Stimulated activated CD4-positive, alpha-beta T cell treated with anti-CD3 and anti-CD28 coated beads, Interleukin-1b, Interleukin-23, amount 100 ng/mL, for 1 hour (primary cell): ENCODE measurements at places on chromosomes 4 and X.

GRCh38 chr4:88570001-88570400 lies 22.3 kb upstream of the HERC3 start:
- no peak for DNase-seq

DNA sequence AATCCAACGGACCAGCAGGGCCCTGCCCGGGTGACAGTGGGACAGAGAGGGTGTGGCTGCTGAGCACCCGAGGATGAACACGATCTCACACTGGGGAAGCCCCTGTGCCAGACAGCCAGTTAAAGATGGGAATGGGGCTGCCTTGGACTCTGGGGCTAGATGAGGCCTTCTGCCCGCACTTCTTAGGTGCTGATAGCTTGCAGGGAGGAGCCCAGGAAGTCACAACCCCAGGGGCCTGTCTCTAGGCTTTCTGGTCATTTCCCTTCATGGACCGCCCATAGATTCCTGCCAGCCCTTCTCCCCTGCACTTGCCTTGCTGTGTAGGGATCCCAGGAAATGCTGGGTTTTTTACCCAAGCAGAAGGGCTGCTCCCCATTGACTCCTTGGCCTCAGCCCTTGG lies 6.2 kb downstream of the ZNF275 start:
- DNase-seq, result no peak

DNA sequence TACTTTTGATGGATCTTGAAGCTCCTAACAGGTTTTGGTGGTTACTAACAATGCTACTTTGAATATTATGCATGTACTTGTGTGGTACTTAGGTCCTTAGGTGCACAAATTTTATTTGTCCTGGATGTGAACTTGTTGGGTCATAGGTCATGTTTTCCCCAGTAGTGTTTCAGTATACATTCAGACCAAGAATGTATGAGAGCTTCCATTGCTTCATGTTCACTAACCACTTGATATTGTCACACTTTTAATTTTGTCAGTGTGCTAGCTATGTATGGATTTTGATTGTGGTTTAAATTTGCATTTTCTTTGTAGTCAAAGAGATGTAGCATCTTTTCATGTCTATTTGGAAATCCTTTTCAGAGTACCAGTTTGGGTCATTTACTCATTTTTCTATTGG lies 32.2 kb downstream of the CLCN3 start:
- no peak for DNase-seq

DNA sequence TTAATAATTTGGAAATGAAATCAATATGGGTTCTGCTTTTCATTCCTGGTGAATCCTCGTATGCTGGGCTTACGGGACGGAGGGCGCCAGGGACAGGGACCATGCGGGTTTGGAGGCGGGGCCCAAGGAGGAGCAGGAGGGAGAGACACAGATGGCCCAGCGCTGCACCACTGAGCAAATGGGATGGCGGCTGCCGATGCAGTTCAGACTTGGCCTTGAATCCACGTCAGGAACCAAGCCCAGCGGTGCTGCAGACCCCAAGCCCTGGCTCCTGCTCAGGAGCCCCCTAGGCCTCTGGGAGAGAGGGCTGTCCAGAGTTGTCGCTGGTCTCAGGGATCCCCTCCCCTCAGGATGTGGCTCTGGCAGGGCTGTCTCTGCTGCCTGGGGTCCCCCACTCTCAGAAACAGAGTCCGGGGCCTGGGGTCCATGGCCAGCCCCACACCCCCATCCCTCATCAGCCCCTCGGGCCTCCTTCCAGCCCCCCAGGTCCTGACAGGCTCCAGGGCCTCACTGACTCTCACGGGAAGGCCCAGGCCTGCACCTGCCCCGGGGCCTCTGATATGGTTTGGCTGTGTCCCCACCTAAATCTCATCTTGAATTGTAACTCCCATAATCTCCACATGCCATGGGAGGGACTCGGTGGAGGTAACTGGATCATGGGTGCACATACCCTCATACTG lies 75.2 kb downstream of the FAM53A start:
- DNase-seq, result no peak

GRCh38 chr4:152936446-152937335 lies 568 bp downstream of the FHDC1 start:
- DNase-seq, result no peak

DNA sequence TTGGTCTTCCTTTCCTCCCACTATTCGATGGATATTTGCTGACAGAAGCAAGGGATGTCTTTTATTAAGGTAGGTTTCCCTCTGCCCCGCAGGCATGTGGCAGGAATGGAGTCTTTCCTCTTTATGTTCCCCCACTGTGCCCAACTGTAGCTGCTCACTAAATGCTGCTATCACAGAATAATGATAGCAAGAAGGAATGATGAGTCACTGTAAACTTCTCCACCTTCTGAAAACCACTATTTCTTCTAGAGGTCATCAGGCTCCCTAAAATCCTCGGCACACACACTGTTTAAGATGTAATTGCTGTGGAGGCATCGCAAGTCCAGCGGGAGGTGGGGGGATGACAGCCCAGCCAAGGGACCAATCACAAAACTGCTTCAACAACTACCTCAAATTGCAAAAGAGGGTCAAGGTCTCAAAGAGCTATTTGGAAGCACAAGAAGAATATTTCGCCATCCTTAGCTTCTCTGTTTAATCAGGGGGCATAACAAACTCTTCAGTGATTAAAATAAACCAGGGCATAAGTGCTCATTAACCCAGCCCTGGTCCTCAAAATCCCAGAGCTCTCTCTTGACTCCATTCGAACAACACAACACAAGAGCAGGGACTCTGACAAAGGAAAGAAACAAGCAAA lies 13.9 kb downstream of the QDPR start:
- no peak for DNase-seq

DNA sequence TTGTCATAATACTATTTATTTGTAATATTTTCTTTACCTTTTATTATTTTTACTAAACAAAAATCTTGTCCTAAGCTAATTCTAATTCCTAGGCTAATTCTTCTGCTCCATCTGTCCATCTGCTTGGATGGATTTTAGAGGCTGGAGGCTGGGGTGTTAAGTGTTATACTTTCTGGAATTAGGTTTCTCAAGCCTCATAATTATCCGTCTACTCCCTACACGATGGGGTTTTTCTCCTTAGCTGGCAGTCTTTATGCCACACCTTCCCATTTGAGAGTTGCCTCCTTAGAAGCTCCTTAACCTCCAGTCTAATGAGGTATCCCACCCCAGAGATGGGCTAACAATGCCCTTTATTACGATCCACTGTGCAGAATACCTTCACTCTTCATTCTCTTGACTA lies 37.6 kb upstream of the LGI2 start:
- DNase-seq, result no peak

GRCh38 chr4:170979736-170980135 lies 833.5 kb upstream of the GALNTL6 start:
- DNase-seq, result no peak

DNA sequence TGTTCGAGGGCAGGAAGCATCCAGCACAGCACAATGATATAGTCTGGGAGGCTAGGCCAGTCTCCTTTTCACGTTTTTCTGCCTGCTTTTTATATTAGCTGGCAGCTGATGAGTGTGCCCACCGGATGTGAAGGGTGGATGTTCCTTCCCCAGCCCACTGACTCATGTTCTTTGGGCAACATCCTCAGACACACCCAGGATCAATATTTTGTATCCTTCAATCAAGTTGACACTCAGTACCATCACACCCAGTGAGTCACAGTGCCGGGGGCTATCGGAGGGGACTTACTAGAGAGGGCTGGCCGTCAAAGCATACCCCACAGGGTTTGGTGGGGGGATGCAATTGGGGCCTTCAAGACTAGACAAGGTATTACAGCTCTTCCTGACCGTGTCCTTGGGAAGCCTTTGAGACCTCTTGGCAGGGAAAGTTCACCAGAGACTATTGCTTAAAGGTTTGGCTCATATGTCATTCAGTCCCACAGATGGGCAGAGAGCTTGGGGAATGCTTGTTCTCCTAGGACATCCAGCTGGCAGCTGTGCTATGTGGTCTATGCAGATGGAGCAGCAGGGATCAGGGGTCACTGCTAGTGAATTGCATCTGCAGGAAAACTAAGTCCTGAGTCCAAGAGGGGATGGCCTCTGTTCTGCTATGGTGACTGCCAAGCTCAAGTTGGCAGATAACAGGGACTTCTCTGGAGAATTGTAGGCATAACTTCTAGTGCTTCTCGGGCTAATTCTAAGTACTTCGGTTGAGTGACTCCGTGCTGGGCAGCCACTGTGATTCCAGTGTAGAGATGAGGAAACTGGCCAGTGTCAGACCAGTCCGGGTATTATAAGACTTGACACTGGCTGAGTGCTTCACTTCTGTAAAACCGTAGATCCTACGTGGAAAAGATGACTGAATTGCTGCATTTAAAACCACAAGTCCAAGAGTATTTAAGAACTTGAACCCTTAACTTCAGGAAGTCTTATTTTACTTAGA lies 12.9 kb upstream of the WDR1 start:
- no peak for DNase-seq

GRCh38 chrX:151694661-151695582 lies at the start of gene PRRG3:
Gene PRRG3 (plus strand): TSS chrX:151695458. CDS start chrX:151698815, 3,357 bp downstream.
- no peak for DNase-seq

DNA sequence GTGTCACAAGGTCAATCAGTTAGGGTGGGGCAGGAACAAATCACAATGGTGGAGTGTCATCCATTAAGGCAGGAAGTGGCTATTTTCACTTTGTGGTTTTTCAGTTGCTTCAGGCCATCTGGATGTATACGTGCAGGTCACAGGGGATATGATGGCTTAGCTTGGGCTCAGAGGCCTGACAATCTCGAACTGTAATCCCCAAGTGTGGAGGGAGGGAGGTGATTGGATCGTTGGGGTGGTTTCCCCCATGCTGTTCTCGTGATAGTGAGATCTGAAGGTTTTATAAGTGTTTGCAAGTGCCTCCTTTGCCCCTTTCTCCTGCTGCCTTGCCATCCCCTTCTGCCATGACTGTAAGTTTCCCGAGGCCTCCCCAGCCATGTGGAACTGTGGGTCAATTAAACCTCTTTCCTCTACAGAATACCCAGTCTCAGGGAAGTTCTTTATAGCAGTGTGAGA lies 36.7 kb upstream of the STS start:
- no peak for DNase-seq

GRCh38 chrX:115452251-115452650 lies 108.7 kb upstream of the PLS3 start:
- DNase-seq, result no peak

DNA sequence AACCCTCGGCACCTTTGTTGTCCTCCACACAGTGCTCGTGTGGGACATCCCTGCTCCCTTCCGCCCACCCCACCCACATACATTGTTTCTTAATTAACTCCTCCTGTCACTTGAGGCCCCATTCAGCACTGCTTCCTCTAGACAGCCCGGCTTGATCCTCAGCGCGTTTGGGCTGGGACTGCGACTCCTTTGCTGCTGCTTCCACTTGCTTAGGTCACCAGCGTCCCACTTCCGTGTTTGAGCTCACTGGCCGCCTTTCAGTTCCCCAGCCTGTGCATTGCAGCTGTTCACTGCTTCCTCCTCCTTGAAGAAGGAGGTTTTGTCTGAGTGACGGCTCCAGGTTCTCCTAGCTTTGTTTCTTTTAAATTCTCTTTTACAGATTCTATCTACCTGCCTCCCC lies 16.1 kb downstream of the RNF4 start:
- no peak for DNase-seq

DNA sequence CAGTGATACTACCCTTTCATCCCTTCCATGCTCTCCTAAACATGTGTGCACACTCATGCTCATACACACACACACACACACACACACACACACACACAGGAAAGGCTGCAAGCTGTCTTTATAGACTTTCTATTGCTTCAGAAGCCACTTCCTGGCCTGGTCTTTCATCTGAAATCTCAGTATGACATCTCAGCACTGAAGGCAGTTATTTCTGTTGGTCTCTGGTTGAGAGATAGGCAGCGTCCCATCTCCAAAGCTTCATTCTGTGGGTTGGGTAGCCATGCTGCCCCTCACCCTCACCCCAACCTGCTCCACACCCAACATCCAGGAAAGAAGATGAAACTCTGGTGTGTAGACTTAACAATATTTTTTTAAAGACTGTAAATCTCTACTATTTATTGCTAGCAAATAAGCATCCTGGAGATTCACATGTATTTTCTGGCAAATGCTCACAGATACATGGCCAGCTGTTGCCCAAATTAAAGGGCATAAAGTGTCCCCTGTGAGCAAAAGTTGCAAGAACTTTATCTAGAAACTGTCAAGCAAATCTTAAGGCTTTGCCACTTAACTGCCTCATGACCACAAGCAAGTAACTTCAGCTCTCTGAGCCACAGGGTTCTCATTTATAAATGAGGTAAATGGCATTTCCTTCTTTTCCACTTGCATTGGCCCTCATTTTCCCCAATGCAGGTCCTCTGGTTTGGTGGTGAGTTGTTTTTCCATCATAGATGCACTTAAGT lies 189.8 kb upstream of the AFF2 start:
- peak; percentile 2 for DNase-seq

GRCh38 chrX:109390556-109390955 lies 91.3 kb downstream of the GUCY2F start:
- no peak for DNase-seq

DNA sequence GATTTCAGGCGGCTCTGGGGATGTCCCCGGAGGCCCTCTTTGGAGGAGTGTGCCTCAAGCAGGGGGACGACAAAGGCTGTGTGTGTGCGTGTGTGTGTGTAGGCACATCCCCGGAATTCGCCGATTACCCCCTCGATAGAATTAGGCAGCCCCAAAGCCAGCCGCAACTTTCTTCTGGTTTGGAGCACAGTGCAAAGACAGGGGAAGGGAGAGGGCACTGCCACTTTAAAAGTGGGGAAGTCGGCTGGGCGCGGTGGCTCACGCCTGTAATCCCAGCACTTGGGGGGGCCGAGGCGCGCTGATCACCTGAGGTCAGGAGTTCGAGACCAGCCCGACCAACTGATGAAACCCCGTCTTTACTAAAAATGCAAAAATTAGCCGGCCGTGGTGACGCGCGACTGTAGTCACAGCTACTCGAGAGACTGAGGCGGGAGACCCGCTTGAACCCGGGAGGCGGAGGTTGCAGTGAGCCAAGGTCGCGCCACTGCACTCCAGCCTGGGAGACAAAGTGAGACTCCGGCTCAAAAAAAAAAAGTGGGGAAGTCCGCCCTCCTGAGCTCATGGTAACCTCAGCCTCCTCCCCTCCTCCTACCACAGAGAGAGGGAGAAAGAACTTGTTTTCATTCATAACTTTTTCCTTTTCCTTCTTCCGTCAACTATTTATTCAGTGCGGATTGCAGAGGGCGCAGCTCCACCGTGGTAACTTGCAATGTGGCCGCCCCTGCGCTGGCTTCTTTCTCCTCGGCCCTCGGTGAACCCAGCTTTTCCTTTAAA lies 2.4 kb downstream of the SPRY1 start:
- peak; percentile 4 for DNase-seq

DNA sequence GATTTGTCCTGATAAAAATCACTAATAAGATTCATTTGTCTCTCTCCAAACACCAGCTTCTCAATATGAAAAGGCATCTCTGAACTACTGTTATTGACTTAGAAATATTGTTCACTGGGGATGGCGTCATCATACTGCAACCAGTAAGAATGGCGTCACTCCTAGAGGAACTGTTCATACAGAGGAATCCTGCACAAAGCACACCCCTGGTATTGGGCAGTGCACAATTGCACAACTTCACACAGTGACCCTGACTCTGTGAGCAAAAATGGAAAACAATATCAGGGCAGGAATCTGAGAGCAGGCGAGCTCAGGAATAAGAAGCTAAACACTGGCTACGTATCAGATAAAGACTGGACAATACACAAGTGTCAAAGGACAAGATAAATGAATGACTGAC lies 66.7 kb upstream of the PNPLA4 start:
- DNase-seq, result no peak
